ENCODE measurements at places on chromosomes 2 and 18. TPM values are rescaled to one million over a fixed set of nuclear protein-coding genes. Genes with fewer than 3 reads are reported as not detected.

Gene NPHP1
- 1.5 TPM for total RNA-seq

DNA sequence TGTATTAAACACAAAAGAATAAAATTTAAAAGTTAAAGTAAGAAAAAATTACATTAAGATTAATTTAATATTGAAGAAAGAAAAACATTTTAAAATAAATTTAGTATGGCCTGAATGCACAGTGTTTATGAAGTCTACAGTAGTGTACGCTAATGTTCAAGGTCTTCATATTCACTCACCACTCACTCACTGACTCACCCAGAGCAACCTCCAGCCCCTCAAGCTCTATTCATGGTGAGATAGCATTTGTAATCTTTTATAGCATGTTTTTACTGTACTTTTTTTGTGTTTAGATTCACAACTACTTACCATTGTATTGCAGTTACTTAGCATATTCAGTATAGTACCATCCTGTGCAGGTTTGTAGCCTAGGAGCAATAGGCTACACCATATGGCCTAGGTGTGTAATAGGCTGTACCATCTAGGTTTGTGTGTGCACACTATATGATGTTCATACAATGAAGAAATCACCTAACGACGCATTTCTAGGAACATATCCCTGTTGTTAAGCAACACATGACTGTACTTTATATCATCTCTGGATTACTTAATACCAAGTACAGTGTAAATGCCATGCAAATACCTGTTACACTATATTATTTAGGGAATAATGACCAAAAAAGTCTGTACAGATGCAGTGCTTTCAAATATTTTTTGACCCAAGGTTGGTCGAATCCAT is 144.0 kb upstream of the IL1R2 start:
- no peak for DNase-seq

DNA sequence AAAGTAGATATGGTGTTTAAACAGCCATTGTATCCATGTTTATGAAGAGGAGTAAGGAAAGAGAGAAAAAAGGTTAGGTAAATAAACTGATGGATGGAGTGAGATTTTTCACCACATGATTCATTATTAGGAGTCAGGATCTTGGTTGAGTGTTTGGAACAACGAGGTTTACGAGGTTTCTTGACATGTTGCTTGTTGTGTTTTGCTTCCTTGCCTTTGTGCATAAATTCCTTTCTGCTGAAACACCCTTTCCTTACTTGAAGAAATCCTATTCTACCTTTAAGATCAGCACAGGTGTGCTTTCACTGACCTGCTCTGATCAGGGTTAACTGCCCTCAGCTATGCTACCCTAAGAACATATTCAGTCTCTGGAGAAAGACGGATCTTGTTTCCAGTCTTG is 66.6 kb downstream of the EFEMP1 start:
- DNase-seq: no peak

DNA sequence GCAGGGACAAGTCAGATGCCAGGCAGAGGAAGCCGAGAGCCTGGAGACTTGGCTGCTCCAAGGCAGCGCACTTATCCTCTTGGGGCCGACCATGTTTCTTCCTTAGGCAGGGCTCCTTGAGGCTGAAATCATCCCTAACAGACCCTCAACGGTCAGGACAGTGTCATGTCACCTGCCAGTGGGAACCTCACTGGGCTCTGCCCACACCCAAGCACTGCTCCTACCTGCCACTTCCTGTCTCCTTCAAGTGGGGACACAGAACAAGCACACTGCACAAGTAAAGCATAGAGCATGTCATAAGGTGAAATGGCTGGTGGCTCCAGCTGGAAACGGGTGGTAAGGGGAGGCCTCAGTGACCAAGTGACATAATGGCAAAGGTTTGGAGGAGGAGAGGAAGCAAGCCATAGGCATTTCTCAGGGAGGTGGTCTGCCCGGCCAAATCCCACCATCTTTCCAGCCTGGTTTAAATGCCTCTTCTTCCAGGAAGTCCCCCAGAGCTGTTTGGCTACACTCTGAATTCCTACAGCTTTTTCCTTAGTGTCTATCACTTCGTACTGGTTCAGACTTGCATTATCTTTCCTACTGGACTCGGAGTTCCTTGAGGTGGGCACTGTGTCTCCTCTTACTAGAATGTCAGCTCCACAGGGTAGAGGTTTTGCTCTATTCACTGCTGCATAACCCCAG is 7.3 kb upstream of the ATOH8 start:
- no peak for DNase-seq

GRCh38 chr2:181680937-181681811 is 857 bp upstream of the NEUROD1 start:
- no peak for DNase-seq

GRCh38 chr2:12493031-12493513 is 223.7 kb upstream of the TRIB2 start:
- no peak for DNase-seq

DNA sequence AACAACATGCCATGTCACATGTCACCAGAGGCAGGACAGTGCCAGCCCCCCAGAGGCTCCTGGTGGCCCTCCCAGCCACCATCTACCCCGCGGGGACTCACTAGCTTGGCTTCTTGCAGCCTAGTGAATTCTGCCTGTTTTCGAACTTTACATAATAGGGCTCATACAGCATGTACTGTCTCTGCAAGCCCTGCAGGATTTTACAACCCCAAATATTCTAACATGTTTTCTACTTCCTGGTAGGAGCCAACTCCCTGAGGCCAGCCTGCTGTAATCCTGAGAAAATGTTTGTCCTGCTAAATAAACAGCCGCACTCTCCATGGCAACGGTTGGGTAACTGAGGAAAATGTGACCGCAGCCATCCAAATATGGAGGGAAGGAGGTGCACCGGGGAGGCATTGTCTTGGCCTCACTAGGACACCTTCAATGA is 2.7 kb downstream of the PER2 start:
- no peak for DNase-seq
